ENCODE measurements at places on chromosomes 16 and 17.

GRCh38 chr16:72751076-72751475 lies 296.9 kb downstream of the ZFHX3 start:
- DNase-seq = no peak

- DNase-seq = no peak
Measured at GRCh38 chr17:27945333-27945616, 52.1 kb upstream of the LYRM9 start.

DNA sequence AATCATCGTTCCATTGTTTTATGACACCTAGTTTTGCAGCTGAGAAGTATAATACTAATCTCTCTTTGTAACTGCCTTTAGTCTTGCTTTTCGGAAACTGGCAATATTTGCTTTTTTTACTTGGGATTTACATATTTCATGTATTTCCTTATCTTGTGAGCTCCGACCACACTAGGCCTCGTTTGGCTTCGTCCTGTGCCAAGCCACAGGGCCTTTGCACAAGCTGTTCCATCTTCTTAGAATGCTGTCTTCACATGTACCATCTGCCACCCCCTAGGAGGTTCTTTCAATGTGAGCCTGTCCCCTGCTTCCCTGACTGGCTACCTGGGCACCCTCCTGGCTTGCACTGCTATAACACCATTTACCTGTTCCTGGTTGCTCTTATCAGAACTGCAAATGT lies 77.2 kb downstream of the SHISA6 start:
- DNase-seq = no peak

- DNase-seq = no peak
Measured at GRCh38 chr17:50280801-50281441, 6.7 kb downstream of the TMEM92 start.

DNA sequence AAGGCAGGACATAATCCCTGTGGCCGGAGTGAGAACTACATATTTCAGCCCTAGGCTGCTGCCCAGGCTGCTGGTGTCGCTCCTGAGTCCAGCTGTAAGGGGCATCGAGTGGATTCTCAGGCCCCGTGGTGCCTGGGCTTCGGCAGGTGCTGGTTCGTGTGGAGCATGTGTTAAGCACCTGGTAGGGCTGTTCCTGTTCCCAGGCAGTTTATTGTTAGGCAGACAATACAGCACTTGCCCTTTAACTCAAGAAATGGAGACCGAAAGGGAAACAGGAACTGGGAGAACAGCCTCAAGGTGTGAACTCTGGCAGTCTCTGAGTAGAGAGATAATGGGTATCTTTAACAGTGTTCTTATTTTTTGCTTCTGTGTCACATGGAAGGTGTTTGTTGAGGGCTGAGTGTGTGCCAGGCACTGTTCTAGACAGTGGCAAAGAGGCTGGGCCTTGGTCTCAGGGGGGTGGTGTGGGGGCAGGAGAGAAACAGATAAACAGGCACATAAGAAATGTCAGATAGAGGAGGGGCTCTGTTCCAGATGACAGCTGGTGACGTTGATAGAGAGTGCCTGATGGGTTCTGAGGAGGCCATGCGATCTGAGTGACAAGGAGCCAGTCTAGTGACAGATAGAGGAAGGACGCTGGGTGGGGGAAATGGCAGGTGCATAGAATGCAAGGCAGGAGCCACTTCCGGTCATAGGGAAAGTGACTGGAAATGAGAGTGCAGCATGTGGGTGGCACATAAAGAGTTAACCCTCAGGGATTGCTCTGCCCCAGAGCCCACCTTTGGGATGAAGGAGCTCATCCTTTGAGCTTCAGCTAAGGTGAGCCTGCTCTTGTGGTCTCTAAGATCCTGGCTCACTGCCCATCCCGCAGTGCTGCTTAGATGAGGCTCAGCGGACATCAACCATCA lies 33.8 kb downstream of the EPN2 start:
- DNase-seq = no peak

Measured in stimulated activated CD8-positive, alpha-beta memory T cell treated with anti-CD3 and anti-CD28 coated beads, Interleukin-4, amount 100 ng/mL, for 48 hours (primary cell).